ENCODE measurements at places on chromosomes 3 and 15. TPM values are rescaled to one million over a fixed set of nuclear protein-coding genes. Genes with fewer than 3 reads are reported as not detected.

DNA sequence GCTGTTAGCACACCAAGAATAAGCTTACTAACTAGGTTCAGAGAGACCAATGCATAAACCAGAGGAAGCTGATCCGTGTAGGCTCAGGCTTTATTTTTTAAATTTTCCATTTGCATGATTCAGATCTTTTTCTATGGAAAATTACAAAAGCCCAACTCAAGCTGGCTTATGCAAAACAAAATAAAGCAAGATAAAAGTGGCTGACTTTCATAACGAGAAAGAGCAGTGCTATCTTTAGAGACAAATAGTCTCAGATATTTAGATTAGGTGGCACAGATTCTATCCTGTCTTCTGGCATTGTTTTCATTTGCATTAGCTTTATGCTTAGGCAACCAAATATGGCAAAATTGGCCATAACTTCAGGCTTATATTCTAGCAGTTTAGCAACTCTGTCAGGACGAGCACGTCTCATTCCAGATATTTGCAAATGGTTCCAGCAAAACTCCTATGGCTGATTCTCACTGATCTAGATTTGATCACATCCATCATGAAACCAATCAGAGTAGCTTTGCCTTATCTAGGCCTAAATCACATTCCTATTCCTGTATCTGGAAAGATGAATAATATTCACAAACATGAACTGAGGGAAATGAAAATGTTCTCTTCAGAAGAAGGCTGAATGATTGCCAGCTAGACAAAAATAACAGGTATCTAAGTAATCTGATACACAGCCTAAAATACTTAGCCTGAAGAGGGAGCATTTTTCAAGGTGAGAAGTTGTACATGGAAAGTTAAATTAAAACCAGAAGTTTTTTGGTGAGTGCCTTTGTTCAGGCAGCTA, 216.4 kb upstream of the DPPA4 start:
- DNase-seq, result no peak

The BFSP2 gene
- total RNA-seq, result not detected

DNA sequence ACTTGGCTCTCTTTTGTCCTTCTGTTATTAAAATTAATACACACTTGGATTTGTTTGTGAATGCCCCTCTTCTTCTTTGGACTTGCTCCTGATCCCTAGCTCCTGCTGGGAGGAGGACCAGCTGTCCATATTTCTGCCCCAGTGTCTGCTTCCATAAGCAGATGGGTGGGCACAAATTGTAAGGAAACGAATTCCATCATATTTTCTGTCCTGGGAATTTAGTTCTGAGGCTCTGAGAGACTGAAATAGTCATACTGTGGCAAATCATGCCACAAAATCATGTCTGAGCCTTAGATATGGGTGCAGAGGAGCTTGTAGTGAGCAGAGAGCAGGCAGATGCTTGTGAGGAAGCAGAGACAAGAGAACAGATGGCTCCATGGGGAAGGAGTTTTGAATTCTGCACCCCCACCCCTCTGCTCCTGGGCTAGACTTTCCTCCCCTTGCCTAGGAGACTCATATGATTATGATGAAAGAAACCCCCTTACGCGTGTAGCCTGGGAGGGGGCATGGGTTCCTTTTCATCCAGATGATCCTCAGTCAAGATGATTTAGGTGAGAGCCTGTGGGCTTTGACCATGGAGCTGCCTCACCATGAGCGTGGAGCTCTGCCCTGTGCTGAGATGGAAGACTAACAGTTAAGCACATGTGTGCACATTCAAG, 50.6 kb downstream of the SV2B start:
- no peak for DNase-seq

The C2CD4A gene
- 0.05 TPM for total RNA-seq

The IDH3A gene
- 32.8 TPM for total RNA-seq

The LCTL gene
- not detected for total RNA-seq

The PSTPIP1 gene
- not detected for total RNA-seq

- DNase-seq, result no peak
Observed at GRCh38 chr3:42513121-42513520, 10.7 kb downstream of the VIPR1 start.

DNA sequence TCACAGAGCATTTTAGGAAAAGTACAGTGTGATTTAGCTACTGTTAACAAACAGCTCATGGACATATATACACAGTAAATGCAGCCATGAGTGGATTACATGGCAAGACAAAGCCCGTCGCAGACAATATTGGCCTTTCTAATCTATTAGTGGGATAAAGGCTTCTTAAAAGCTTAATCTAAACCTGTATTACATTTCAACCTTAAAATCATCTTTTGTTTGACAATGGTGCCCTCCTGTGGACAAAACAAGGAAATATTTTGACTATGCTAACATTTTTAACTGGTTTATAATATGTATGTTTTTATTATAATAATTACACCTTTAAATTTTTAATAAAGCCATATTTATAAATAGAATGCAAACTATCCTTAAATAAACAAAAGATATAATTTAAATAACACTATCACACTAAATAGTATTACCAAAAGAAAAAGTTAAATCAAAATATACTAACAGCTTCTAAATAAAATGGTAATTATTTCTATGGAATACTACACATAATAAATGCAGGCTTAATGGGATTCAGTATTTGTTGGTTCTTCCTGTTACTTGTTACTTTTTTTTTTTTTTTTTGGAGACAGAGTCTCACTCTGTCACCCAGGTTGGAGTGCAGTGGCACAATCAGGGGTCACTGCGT, 38.6 kb downstream of the TAFA4 start:
- DNase-seq, result peak; percentile 25

- no peak for DNase-seq
Observed at GRCh38 chr3:123686251-123686650, 101.4 kb upstream of the HACD2 start.

The SCAMP5 gene
- total RNA-seq, result 27.2 TPM

DNA sequence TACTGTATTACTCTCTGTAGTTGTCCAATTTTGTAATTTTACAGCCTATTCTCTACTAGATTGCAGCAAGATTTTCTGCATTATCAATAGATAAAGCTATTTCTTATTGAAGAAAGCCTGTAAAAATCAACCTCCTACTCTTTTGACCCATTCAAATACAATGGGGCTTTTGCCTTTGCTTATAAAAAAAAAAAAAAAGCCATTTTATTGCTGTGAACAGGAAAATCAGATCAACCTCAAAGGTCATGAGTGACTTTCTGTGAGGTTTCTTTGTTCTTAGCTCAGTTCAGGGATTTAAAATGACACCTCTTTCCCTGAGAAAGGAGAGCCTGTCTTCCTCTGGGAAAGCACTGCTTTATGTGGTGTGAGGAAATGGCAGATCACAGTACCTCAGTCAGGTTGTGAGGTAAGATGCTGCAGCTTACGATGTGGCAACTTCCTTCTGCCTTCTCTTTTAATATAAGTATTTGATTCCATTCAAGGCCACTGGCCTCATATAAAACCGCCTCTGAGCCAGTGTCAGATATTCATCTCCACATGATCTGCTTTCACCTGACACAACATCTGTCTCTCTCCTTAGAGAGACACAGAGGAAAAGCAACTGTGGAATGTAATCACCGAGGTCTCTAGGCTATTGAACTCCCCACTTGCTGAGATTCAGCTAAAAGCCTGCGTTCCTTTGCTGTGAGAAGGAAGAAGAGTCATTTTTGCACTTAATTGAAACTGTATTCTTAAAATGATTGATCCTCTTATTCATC, 161.5 kb upstream of the MB21D2 start:
- no peak for DNase-seq

- no peak for DNase-seq
Observed at GRCh38 chr3:169300436-169300835, 363.1 kb downstream of the MECOM start.

GRCh38 chr3:183638101-183638852, 2.9 kb downstream of the KLHL24 start:
- no peak for DNase-seq

GRCh38 chr15:72562386-72562785, 88.3 kb downstream of the ARIH1 start:
- DNase-seq, result no peak

The SI gene
- total RNA-seq, result not detected

The PLOD2 gene
- total RNA-seq, result 79.1 TPM

GRCh38 chr3:114320246-114320645, 26.4 kb downstream of the TIGIT start:
- no peak for DNase-seq

GRCh38 chr3:53257465-53257864, 1.6 kb upstream of the TKT start:
- DNase-seq, result no peak

- DNase-seq, result no peak
Observed at GRCh38 chr3:53137221-53137620, 7.0 kb upstream of the RFT1 start.

GRCh38 chr3:27666708-27667107, 55.4 kb downstream of the EOMES start:
- DNase-seq, result no peak

The TRIM71 gene
- not detected for total RNA-seq

- no peak for DNase-seq
Observed at GRCh38 chr15:62488387-62488786, 323.3 kb upstream of the C2CD4B start.

- no peak for DNase-seq
Observed at GRCh38 chr3:126258670-126259069, 78.3 kb upstream of the ALDH1L1 start.

The DUOXA2 gene
- not detected for total RNA-seq

GRCh38 chr3:184388164-184388935, 8.5 kb downstream of the CHRD start:
- DNase-seq, result no peak

The PTPN9 gene
- 23.2 TPM for total RNA-seq

DNA sequence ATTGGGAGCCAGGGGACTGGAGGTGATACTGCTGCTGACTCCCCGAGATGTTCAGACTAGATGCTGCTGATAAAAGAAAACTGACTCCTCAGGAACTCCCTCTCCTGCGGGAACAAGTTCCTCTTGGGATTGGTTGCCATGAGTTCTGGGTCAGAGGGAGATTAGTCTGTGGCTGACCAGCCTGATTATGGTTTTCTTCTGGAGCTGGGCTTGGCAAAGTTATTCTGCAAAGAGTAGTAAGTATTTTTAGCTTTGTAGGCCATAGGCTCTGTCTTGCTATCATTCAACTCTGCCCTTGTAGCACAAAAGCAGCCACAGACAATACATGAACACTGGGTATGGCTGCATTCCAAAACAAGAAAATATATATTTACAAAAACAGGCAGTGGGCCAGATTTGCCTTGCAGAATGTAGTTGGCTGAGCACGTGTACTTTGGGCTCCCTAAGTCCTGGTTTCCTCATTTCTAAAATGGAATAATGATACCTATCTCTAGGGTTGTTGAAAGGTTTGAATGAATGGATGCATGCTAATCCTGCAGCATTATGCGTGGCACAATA, 796.8 kb downstream of the AGBL1 start:
- DNase-seq, result no peak

DNA sequence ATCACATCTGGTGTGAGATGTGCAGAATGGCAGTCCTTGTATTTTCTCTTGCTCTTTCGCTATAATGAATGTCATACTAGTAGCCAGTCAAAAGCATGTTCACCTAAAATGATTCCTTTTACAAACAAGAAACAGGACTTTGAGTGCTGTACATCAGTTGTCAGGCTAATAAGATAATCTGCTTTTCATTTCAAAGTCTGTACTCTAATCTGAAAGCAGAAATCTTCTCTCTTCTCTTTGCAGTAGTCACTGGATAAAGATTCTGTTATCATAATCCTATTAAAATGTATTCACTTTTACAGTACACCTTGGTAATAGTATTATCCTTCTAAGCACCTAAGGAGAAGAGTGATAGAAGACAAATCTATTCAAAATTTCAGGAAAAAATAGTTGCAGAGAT, 300.1 kb downstream of the MFSD1 start:
- no peak for DNase-seq

- DNase-seq, result no peak
Observed at GRCh38 chr3:14890476-14890875, 56.9 kb upstream of the NR2C2 start.

The PAK6 gene
- total RNA-seq, result not detected

DNA sequence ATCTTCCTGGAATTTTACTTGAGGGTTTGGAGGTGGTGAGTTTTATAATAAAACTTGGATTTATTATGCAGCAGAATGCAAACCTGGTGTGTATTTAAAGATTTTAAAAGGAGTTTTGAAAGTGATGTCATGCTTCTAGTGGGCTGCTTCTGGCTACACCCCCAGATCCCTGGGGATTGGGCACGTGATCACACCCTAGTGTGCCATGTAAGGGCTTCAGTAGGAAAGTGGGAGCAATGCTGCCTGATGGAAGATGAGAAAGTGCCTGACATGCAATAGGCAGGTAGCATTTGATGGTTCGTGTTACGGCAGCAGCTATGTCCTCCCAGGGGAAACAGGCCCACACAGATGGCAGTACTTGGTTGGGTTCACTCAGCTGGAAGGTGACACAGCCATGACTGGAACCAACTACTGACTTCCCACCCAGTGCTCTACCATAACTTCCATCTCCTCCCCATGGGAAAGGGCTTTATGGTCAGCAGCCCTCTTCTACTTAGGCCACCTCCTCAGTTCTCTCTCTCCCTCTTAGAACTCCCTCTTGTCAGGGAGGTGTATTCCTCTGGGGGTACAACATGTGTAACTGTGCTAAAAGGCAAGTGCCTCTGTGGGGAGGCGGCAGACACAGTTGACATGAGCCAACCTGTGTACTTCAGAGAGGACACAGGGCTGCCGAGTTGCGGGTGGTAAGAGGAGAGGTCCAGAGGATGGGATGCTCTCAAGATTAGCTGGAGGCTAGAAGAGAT, 5.6 kb downstream of the ITPKA start:
- no peak for DNase-seq
